Lower leg skin (tissue), 4 donors: ENCODE measurements at places on chromosomes 2 and 18.
A peak's percentile ranks its signal among the peaks of the same experiment; 100 is the strongest.

DNA sequence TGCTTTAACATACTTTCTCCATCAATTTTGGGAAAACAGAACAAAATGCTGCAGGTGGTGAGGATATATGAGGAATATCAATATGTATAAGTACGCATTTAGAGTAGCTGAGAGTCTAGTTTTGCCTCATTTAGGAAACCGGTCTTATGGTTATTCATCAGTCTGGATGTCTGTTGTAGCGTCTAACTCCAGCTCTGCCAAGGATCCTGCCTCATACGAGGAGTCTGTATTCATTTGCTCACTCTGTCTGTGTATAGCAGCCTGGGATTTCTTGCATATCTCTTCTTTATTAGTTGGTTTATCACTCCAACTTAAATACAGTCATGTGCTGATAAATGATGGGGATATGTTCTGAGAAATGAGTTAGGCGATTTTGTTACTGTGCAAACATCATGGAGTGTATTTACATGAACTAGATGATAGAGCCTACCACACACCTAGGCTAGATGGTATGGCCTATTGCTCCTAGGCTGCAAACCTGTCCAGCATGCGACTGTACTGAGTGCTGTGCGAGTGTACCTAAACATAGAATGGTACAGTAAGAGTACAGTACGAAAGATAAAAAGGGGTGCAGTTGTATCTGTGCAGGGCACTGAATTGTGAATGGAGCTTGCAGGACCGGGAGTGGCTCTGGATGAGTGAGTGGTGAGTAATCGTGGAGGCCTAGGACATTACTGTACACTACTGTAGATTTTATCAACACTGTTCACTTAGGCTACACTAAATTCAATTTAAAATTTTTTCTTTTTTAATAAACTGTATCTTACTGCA, 148.1 kb downstream of the ZNF407 start:
- no peak for DNase-seq

- no peak for DNase-seq
Observed at GRCh38 chr18:63106727-63107126, 212.8 kb downstream of the BCL2 start.

DNA sequence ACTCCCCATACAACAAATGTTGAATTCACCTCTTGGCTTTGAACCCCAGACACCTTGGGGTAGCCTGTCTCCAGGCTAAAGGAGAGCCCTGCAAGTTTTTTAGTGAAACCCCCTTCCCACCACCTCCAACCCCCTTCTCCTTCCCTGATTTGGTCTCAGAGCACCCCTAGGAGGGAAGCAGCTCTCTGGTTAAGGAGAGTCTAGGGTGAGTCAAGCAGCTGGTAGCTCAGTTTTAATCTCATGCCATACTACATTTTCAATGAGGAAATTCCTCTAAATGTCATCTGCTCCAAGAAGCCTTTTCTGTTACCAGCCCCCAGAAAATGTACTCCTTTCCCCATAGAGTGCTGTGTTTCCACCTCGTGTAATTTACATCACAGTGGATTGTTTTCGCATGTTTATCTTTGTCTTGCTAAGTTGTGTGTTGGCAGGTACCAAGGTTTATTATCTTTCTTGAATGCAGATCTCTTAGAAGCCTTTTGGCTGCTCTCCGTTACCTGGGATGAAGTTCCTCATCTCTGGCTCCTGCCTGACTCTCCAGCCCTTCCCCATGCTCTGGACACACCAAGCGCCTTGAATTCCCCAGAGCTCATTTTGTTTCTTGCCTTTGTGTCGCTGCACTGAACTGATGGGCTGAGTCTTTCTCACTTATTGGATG, 82.2 kb downstream of the ASAP2 start:
- DNase-seq, result no peak

DNA sequence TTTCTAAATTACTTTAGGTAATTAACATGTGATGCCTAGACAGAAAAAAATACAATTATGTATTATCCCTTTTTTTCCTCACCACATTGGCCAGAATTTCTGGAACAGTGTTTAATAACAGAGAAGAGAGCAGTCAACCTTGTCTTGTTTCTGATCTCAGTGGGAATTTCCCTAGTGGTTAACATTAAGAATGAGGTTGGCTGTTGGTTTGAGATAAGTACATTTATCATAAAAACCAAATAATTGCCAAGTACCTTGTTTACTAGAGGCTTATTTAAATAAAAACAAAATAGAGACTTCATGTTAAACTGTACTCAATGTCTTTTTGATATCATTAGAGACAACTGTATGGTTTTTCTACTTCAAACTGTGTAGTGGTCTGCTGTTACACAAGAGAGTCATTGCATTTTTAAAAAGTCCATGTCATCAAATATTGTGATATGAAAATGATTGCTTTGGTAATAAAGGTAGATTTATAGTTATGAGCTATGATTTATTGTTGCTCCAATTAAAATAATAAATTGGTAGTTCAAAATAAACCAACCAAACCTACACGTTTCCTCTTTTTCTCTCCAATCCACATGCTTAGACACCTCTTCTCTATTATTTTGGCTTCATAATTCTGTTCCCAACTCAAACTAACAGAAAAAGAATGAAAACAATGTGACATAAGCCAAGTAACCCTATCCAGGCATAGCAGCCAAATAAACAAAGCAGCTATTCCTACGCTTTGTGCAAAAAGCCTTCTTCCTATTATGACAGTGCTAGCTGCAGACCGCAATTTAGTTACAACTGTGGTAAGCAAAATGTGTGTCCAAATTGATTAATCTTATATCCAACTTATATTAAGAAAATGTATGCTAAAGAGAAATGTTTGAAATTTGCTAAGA, 20.9 kb upstream of the TANK start:
- no peak for DNase-seq

DNA sequence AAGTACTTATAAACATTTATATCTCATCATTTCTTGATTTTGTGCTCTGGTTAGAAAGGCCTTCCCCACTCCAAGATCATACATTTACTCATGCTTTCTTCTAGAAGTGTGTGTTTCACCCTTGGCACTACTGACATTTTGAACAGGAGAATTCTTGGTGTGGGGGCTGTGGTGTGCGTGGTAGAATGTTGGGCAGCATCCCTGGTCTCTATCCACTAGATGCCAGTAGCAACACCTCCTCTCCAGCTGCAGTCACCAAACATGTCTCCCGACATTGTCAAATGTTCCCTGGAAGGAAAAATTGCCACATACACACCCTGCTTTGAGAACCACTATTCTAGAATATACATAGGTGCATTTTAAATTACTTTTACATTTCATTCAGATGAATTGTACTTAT, 8.7 kb upstream of the TGIF1 start:
- no peak for DNase-seq

DNA sequence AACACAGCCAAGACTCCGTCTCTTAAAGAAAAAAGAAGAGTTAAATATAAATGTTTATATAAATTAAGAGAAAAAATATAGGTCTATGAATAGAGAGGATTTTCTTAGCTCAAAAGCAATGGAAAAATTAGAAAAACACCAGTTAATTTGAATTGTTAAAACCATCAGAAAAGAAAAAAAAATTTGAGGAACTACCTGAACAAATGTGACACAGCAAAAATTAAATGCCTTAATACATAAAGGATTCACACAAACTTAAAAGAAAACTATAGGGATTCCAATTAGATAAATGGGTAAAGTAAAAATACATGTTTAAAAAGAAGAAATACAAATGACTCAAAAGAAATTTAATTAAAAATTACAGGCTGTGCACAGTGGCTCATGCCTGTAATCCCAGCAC, 147.9 kb upstream of the DNMT3A start:
- no peak for DNase-seq

DNA sequence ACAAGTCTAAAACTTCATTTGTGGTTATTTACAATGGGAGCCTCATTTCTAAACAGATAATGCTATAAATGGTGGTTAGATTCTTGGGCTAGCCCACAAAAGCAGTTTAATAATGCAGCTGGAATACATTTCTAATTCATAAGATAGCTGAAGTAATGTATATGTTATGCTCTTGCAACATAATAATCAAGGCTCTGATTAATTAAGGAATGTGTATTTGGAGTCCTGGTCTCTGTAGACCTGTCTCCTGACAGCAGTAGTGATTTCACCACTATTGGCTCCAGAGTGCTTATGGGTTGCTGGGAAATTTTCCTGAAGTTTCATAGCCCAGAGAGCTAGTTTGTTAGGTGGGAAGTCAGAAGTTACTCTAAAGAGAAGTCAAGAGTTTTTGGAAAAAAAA, 21.3 kb upstream of the CDC42EP3 start:
- DNase-seq, result no peak

GRCh38 chr2:190922376-190922775, 41.8 kb downstream of the GLS start:
- no peak for DNase-seq

- no peak for DNase-seq
Observed at GRCh38 chr2:134201533-134201932, 52.3 kb upstream of the MGAT5 start.

DNA sequence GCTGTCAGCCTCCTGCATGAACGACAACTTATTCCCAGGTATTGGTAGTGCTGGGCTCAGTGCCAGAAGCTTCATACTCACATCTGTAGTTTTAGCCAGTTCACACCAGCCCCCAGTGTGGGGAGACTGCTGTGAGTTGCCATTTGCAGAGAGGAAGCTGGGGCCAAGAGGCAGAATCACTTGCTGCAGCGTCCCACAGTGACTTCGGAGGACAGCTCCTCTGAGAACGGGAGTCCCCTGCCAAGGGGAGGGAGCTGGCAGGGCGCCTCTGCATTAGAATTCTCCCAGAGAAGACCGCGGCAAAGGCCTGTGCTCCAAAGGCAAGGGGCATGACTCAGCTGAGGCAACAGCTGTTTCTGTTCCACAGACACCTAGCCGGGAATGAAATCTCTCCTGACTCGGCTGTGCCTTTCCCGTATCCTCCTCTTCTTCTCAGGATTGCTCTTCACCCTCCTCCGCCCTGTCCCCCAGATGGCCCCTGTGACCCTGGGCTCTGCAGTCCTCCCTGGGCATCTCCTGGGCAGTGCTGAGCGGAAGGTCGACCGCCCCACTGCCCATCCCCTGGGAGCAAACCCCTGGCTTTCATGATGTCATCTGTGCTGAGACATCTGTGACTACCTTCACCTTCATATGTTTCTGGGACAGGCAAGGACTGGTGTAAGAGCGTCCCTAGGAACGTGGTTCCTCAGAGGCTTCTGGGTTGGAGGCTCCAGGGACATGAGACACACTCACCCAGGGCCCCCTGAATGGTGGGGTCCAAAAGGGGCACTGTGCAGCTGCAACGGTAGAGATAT, 18.0 kb downstream of the MAL start:
- peak; percentile 51 for DNase-seq

- no peak for DNase-seq
Observed at GRCh38 chr2:223723954-223724411, 113.4 kb downstream of the AP1S3 start.

GRCh38 chr2:200354833-200355751, 48.6 kb downstream of the SPATS2L start:
- no peak for DNase-seq

DNA sequence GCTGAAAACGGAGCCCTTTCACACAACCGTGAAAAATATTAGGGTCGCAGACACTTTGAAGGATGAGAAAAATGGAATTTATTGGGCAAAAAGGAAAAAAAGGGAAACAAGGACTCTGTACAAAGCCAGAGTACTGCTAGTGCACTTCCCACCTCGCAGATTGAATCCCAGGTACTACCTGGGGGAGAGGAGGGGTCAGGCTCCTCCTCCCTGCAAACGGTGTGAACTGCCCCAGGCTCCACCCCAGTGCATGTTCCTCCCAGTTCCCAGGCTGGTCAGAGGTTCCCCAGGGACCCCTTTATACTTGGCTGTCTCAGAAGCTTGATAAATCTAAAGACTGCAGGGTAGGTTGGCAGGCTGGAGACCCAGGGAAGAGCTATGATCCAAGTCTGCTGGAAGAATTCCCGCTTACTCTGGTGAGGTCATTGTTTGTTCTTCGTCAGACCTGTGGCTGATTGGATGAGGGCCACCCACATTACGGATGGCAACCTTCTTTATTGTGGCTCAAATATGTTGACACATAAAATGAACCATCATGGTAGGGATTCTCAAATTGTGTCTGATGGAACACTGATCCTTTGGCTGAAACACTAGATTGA, 290.4 kb upstream of the POU3F3 start:
- no peak for DNase-seq

DNA sequence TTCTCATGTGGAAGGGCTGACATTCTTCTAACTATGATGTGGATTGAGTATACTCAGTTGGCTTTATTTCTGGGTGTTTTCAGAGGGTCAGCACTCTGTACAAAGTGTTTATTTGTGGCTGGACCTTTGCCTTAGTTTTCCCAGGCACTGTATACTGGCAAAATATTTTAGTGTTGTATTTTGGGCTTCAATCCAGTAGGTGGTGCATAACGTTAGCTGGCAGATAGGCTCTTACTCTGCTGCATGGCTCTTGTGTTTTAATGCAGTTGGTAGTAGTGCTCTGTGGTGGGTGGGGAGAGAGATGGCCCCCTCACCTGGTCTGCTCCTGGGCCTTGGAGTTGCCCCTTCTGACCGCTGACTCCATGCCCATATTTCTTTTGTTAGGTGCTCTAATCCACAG, 75.6 kb upstream of the REG3A start:
- DNase-seq, result no peak

- no peak for DNase-seq
Observed at GRCh38 chr2:120786038-120786960, 50.6 kb downstream of the GLI2 start.

DNA sequence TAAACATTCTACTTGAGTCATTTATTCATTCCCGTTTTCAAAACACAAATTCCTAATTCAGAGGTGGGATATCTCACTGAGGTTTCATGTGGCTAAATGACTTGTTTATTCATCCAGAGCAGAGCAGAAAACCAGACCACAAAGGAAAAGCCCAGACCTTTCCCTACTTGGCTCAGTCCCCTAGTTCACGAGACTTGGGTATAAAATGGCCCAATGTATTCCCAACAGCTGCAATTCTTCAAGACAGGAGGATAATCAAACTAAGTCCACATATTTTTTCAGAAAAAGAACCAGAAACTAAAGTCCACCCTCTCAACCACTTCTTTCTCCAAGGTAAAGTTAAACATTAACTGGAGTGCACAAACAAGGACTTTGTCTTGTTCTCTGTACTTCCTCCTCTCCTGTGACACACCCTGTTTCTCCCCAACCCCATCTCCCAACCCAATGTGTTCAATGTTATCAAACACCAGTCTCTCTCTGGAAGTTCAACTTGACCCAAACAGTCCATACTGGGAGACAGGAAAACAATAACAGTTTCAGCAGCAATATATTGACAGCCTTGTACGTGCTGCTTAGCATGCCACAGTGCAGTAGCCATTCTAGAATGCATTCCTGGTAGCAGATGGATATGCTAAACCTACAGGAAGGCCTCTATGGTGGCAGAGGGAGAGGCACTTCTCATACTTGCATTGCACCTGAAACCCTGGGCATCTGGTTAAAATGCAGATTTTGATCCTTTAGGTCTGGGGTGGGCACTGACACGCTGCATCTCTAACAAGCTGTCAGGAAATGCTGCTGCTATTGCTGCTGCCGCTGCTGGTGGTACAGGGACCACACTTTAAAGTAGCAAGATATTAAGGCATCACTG, 110.7 kb downstream of the INO80D start:
- peak; percentile 31 for DNase-seq

GRCh38 chr2:195395362-195395761, 261.7 kb upstream of the SLC39A10 start:
- DNase-seq, result no peak
